ENCODE measurements at places on chromosomes 5 and 9.

GRCh38 chr9:137759117-137759516 is 118.5 kb upstream of the CACNA1B start:
- DNase-seq = no peak

DNA sequence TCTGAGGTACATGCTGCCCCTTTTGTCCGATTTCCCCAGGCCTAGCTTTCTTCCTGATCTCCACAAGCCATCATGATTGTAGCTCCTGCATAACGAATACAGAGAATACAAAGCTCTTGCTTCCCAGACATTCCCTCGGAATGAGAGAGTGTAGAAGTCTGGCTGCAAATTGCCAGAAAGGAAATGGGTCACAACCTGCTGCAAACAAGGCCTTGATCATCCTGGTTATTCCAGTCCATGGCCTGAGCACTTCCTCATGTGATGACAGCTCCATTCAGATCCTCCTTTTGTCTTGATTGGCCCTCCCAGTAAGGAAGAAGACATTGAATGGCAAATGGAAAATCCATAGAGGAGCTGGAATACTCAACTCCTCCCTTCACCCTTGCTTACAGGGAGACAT is 136.0 kb upstream of the ADRA1B start:
- DNase-seq = no peak

GRCh38 chr5:174097486-174098185 is 52.1 kb downstream of the NSG2 start:
- no peak for DNase-seq

GRCh38 chr9:85502815-85503655 is 238.7 kb downstream of the AGTPBP1 start:
- no peak for DNase-seq

DNA sequence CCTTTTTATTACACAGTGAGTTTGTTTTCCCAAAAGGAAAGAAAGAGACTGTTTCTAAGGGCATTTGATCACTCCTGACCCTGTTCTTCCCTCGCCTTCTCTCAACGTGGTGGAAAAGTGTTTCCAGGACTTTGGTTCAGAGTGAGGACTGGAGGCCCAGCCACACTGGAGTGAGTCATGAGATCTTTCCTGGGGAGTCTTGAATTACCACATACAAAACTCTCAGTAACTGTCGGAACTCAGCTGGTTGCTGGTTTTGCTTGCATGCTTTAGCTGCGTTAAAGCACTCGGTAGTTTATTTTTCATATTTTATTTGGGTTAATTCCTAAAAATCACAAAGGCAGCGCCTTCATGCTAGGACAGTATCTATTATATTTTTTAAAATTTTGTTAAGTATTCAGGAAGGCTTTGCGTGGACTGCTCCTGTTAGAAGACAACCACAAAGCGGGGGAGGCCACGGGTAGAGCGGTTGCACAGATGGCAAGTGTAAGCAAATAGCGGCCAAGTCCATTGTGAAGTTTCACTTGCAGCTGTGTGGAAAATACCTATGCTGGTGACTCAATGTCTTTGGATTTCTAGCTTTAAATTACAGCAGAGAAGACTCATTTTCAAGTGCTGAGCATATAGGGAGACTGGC is 77.7 kb downstream of the ARSB start:
- DNase-seq = no peak

GRCh38 chr5:139104577-139105276 is 93.4 kb downstream of the SIL1 start:
- no peak for DNase-seq

- no peak for DNase-seq
Observed at GRCh38 chr9:114291886-114292590, 30.9 kb upstream of the ORM1 start.

DNA sequence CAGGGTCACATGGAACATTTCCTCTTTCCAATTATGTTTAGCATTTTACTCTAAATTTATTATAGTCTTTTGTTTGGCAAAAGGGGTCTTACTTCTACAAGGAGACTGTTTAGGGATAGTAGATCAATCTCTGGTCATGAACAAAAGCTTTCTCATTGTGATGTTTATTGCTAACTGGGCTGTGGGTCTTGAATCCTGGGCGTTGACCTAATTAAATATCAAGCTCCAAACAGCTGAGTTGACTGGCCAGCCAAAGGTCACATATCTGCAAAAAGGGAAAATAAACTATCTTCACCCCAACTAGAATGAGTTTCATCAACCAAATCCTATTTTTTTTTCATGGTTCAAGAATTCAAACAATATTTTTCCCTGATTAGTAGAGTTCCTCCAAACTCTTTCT is 245.4 kb upstream of the TUT7 start:
- DNase-seq = no peak

DNA sequence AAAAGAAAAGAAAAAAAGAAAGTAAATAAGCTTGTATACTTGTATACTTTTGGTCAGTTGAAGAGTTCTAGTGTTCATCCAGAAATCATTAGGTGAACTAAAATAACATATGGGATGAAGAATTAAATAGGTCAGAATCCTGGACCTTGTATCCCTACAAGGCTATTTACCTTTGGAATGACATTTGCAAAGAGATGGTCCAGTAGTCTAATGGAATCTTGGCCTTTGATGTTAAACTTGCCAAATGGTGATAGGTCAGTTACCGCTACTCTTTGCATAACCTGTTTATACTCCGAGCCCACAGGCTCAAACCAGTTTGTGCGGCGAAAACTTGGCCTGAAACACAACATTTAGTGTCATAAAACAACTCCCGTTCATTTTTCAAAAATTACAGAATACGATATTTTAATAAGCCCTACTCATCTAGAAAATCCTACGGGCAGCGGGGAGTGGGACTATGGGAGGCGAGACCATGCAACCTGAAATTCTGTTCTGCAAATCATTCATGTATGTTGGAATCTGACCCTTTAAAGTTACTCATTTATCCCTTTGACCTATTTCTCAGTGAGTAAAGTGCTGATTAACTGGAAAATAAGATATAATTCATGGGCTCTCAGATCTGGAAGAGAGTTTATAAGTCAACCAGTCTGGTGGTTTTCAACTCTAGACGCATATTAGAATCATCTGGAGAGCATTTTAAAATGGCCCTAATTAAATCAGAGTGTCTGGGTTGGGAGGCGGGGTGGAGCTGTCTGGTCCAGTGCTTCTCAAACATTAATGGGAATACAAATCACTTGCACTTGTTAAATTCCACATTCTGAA is 38.6 kb downstream of the DMGDH start:
- no peak for DNase-seq

GRCh38 chr5:1508659-1509290 is 15.0 kb downstream of the LPCAT1 start:
- no peak for DNase-seq

DNA sequence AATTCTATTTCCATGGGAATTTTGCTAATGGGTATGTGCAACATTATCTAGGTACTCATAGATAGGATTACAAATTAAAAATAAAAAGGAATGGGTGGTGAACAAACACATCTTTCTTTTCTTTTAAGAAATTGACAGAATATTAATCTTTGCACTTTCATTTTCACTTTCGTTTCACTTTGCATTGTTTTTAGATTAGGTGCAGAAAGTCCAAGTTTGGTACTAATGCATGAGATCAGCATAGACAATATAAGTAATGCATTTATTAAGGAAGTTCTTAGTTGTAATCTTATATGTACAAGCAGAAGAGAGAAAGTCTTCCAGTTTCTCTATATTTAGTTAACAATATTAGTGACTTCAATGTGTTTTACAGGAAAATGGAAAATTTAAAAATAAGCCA is 196.5 kb downstream of the COMMD10 start:
- no peak for DNase-seq

DNA sequence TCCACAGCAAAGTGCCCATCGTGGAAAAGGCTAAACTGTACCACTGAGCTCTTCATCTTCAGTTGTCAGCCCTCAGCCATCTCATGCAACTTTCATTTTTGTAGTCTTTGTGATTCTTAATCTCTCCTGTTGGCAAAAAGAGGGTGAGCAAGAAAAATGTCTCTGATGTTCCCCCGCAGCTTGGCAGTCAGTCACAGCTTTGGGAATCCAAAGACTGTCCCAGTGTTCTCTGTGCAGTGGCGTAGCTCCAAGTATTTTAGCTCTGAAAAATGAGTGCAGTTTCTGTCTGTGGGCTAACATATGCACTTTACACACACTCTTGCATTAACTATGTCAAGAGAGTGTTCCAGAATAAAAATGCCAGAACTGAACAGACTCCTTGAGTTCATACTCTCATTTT is 372.2 kb downstream of the TMEM232 start:
- DNase-seq = no peak

- DNase-seq = no peak
Observed at GRCh38 chr9:38272710-38273109, 119.8 kb upstream of the ALDH1B1 start.

DNA sequence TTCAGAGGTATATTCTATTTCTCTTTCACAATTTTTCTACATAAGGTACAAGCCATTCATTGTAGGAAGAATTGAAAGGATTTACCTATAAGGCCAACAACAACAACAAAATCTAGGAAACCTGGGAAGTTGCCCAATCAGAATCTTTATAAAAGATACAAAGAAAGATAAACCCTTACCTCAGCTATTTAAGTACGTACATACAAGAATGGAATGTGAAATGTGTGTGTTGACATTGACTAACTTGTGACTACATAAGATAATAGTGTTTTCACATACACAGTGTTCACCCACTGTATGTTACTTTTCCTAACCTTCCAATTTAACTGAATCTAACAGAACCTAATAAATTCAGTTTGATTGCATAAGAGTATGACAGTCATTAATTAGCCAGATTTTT is 154.1 kb downstream of the ADAMTS6 start:
- DNase-seq = no peak

DNA sequence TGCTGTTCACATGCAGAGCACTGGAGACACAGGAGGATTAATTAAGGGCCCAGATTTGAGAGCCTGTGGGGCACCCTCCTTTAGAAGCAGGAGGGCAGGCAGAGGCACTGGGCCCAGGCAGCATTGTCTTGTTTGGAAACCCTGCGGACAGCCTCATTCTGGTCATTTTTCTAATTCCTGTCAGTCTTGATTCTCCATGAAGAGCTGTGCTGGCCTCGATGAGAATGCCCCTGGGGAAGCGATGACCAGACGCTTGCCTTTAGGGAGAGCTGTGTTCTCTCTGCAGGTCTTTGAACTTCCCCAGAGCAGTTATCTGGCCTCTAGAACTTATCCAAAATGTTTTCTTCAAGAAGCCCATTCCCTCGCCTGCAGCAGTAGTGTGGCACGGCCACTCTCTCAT is 117.8 kb upstream of the PTCH1 start:
- no peak for DNase-seq

DNA sequence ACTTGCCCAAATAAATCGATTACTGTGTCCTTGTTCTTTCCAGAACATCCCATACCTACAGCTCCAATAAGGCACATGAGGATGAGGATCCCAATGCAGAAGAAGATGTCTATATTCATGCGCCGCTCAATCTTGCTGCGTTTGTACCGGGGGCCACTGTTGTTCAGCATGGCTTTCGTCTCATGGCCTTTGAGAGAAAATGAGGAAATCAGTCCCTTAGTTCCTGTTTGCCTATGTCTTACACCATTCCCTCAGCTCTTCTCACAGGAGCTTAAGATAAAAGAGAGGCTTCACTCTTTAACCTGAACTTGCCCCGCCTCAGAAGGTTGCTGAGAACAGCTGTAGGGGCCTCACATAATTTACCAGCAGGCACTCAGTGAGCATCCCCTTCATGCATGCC is 211.6 kb downstream of the ATP10B start:
- no peak for DNase-seq

DNA sequence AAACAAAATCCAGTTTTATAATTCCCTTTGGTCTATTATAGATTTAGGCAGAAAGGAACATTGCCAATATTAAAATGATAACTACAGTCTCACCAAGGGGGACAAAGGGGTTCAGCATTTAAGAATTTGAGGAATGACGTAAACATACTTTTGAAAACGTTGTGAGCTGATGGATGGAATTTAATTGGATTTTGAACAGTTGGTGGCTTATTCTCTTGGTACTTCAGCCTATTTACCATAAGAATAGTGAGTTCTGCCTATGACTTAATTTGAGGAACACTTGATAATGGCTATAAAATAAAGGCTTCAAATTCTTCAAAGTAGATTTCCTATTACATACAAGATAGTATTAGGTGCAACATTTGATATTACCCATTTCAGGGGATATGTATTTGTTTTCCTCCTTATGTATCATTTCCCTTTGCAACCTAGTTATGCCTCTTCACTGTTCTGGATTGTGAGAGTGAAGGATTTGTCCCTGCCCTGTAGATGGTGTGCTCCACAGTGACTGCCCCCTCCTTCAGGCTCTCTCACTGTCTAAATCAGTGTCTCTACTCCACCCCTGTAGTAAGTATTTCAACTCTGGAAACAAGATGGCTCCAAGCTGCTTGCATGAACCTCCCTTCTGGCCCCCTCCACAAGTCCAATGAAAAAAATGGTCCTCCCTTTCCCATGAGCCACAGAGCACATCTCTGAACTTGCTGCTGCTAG is 225.6 kb downstream of the ARHGEF28 start:
- DNase-seq = no peak

GRCh38 chr9:112111461-112111860 is 63.6 kb downstream of the SUSD1 start:
- DNase-seq = no peak

GRCh38 chr9:136784249-136784996 is 6.7 kb upstream of the TMEM141 start:
- DNase-seq = no peak

GRCh38 chr5:74073257-74073656 is 447.3 kb downstream of the ARHGEF28 start:
- no peak for DNase-seq

GRCh38 chr9:121239071-121239470 is 28.9 kb upstream of the GSN start:
- no peak for DNase-seq

DNA sequence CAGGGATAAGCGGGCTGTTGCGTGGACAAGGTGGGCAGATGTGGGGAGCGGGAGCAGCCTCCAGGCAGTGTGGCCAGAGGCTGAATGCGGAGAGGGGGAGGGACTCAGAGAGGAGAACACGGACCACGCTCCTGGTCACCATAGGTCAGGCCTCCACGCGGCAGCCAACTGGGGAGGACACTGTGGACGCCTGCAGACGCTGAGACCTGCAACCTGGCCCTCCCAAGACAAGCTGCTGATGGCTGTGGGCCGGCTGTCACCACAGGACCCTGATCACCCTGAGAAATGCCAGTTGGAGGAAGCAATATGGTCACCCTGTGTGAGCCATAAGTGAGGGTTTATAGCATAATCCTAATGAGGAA is 16.8 kb downstream of the LPCAT1 start:
- DNase-seq = no peak

- no peak for DNase-seq
Observed at GRCh38 chr5:110104060-110104725, 414.5 kb downstream of the MAN2A1 start.

DNA sequence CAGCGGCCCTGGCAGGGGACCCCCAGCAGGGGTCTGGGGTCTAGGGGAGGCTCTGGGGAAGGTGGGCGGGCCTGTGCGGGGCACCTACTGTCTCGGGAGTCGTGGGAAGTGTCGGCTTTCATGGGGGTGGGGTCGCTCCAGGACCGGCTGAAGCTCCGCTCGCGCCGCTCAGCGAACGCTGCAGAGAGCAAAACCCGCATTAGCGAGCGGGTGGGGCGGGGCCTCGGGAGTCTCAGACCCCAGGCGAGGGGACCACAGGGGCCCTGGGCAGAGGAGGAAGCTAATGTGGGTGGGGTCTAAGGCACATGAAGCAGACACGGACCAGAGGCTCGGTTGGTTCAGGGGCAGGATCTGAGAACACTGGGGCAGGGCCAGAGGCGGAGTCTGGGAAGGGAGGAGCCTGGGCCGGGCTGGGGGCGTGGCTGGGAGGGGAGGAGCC is 5.5 kb downstream of the NSMF start:
- peak; percentile 71 for DNase-seq

All from activated naive CD4-positive, alpha-beta T cell (primary cell).